ENCODE measurements at places on chromosomes 6 and 20.

GRCh38 chr20:50554694-50555579, 44.8 kb downstream of the PTPN1 start:
- no peak for DNase-seq

GRCh38 chr6:26554447-26554696, 16.2 kb downstream of the HMGN4 start:
- DNase-seq = no peak

GRCh38 chr6:137389150-137389704, 105.0 kb downstream of the OLIG3 start:
- no peak for DNase-seq

DNA sequence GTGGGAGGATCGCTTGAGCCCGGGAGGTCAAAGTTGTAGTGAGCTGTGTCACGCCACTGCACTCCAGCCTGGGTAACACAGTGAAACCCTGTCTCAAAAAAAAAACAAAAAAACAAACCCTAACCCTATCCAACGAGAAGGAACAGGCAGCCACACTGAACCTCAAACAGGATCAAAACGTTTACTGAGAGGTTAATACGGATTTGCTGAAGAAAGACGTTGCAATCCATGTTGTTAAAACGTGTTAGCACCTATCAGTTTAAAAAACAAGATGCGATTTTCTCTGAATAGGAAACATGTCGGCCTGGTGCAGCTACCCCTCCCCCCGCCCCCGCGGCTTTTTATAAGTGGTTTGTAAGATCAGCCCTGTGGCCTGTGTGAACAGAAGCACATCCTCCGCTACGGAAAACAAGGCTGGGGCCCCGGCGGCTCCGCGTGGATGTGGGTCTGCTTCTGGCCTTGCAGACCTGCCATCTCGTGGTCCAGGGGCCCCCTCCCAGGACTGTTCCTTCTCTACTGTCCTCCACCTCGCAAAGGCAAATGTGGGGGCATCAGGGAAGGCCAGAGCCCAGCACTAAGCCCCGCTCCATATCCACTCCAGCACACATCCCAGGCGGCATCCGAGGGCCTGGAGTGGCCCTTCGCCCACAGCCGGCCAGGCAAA, 11.4 kb downstream of the SLC2A4RG start:
- no peak for DNase-seq

DNA sequence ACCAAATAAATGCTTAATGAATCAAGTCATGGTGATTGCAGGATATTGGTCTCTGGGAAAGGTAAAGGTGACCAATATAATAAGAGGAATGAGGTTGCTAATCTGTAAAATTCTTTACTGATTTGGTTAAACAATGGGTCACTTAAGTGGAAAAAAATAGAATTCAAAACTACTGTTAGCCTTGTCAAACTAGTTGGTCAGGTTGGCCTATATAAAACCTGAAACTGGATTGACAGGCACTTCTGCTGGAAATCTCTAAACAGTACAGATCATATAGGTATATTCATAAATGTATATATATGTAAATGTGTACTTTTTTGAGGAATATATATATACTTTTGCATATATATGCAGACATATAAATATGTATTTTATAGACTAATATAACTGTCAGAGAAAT, 19.7 kb downstream of the PLCB4 start:
- no peak for DNase-seq

GRCh38 chr6:95110767-95111166, 466.6 kb upstream of the MANEA start:
- DNase-seq = no peak

DNA sequence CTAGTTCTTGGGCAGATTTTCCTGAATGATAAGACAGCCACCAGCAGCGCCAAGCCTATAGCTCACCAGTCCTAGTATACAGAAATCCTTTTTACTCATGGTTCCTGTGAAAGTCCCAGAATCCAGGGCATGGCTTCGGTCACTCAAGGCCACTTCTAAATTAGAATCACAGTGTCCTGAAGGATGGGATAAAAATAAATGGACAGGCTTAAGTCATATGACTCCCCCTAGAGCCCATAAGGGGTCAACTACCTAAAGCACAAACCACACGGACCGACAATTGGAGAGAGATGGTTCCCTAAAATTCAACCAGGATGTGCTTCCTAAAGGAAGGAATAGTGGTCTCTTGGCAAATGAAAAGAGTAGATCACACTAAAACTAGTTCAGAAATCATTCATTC, 404.1 kb upstream of the PLCB4 start:
- no peak for DNase-seq

DNA sequence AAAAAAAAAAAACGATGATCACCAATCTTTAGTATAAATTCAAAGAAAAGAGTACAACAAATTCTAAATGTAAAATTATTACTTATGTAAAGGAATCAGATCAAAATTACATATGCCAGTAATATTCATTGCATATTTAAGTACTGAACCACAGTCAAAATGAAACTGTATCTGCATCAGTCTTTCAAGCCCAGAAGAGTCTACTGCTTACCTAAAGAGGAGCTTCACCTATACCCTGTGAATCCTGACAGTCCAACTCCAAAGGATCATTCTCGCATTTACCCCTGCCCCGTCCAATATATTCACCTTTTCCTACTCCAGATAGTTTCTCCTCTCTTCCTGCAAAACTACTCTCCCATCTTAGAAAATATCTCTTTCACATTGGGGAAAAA, 9.2 kb downstream of the ATG5 start:
- DNase-seq = no peak

- peak; percentile 52 for DNase-seq
Measured at GRCh38 chr6:158131926-158132325, 36.1 kb downstream of the SERAC1 start.

- DNase-seq = no peak
Measured at GRCh38 chr6:33543116-33543515, 37.0 kb downstream of the BAK1 start.

GRCh38 chr20:58547623-58548475, 32.6 kb upstream of the APCDD1L start:
- no peak for DNase-seq

DNA sequence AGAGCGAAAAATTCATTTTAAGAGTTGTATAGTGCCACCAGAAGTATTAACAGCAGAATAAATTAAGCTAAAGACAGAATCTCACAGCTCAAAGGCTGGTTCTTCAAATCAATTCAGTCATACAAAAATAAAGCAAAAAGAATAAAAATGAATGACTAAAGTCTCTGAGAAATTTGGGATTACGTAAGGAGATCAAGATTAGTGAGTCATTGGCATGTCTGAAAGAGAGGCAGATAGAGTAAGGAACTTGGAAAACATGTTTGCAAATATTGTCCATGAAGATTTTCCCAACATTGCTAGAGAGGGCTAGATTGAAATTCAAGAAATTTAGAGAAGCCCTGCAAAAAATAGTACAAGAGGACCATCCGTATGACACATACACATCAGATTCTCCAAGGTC, 1413.9 kb upstream of the ADGRB3 start:
- no peak for DNase-seq

GRCh38 chr6:39590871-39591393, 134.3 kb downstream of the KIF6 start:
- DNase-seq = no peak

DNA sequence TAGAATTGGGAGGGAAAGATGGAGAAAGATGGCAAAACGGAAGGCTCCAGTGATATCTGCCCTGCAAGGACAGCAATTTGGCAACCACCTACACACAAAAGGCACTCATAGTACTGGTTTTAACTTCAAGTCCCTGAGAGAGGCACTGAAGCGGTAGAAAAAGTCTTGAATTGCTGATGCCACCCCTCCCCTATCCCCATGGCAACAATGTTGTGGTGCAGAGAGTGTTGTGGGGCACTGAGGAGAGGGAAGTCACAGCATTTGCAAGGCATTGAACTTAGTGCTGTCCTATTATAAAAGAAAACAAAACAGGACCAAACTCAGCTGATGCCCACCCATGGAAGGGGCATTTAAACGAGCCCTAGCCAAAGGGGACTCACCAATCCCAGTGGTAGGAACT, 343.7 kb downstream of the HAO1 start:
- DNase-seq = no peak

DNA sequence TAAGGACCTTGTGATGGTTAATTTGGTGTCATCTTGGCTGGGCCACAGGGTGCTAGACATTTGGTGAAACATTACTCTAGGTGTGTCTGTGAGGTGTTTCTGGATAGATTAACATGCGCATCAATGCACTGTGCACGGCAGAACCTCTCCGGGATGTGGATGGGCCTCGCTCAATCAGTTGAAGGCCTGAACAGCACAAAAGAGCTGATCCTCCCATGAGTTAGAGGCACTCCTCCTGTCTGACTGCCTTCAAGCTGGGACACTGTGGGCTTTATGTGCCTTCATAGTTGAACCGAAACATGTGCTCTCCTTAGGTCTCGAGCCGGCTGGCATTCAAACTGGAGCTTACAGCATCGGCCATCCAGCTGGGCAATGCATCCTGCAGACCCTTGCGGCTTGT, 88.8 kb downstream of the HUS1B start:
- no peak for DNase-seq

GRCh38 chr6:130604841-130605399, 222.3 kb upstream of the SMLR1 start:
- no peak for DNase-seq

- DNase-seq = no peak
Measured at GRCh38 chr6:85236636-85237035, 213.2 kb upstream of the NT5E start.

- DNase-seq = no peak
Measured at GRCh38 chr6:28315628-28316027, 20.3 kb downstream of the ZSCAN31 start.

- DNase-seq = no peak
Measured at GRCh38 chr6:2480267-2480966, 235.0 kb upstream of the GMDS start.

DNA sequence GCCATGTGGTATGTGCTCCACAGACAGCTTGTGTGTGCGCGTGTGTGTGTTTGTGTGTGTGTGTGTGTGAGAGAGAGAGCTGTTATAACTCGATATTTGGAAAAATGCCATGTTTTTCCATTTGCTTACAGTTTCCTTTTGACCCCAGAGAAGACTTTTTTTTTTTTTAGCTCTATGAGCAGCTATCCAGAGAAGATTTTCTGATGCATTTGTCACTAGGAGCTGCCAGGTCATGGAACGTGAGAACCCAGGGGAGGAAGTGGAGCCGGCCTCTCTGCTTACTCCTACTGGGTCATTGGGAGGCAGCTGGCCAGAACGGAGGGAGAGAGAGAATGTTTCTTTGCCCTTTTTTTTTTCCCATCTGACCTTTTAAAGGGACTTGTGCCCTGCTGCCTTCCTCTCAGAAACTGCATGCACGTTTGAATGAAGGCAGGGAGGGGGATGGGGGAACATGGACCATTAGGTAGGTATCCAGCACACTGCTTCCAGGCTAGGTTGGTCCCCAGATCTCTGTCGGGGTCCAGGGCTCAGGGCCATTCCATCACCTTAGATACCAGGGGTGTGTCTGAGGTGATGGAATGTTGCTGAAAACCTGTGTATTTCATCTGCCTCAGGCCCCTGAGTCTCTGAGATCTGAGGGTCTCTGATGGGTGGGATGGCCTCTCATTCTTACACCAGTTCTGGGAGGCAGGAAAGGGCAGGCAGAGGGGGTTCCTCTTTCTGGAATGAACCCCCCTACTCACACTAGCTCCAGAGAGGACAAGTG, 11.2 kb upstream of the MRPS18A start:
- DNase-seq = peak; percentile 11

- DNase-seq = peak; percentile 26
Measured at GRCh38 chr6:120378582-120379220, 955.6 kb downstream of the TBC1D32 start.

DNA sequence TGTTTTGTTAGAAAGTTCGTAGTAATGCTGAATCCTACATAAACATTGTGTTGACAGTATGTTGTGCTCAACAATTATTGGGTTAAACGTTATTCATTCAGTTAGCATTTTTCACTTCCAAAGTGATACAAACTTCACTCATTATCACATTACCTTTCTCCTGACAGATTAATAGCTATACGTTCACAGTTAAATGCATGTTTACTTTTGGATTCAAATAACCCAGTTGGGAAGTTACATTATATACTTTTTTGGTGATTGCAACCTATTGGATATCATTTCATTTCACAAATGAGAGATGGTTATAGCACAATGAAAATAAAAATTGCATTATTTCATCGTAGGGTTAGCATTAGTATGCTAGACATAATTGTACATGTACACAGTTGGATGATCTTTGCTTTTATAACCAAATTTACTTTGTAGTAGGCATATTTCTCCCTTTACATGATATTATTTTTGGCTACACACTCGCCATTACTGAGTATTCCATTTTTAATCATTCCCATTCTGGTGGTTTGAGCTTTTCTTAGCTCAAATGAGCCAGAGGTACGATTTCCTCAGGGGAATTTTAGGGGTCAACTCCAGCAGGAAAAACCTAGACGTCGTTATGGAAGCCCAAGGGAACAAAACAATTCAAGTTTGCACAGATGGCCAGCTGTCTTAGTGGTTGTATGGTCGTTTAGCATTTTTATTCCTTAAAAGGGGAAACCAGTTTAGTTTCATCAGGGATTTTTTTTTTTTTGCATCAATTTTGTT, 2.1 kb upstream of the HIVEP1 start:
- peak; percentile 4 for DNase-seq

- no peak for DNase-seq
Measured at GRCh38 chr6:167047554-167047953, 48.4 kb downstream of the CEP43 start.

DNA sequence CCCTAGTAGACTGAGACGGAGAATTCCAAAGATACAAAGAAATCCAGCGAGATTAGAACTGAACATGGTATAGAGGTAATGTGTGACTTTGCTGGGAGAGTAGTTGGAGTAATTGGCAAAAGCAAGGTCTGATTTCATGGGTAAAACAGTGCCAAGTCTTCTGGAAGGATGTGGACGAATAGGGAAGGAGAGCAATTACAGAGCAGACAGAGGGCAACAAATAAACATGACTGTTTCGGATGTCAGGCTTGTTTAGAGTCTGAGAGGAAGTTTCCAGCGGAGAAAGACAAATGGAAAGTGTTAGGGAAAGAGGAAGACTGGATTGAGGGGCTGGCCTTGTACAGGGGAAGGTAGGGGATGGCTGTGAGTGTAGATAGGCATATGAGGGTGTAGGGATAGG, 282.2 kb upstream of the PRND start:
- DNase-seq = no peak

DNA sequence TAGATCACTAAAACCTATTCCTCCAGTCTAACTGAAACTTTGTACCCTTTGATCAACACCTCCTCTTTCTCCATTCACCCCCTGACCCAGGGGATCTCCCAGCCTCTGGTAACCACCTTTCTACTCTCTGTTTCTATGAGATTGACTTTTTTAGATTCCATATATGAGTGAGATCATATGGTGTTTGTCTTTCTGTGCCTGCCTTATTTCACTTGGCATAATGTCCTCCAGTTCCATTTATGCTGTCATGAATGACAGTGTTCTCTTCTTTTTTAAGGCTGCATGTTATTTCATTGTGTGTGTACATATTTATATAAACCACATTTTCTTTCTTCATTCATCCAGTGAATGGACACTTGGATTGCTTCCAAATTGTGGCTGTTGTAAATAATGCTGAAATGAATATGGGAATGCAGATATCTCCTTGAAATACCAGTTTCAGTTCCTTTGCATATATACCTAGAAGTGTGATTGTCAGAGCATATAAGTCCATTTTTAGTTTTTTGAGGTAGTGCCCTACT, 57.7 kb downstream of the DHX35 start:
- no peak for DNase-seq

Data from NCI-H524 (cell line).